ENCODE measurements at places on chromosomes 1 and 21. TPM values are rescaled to one million over a fixed set of nuclear protein-coding genes. Genes with fewer than 3 reads are reported as not detected.
A peak's percentile ranks its signal among the peaks of the same experiment; 100 is the strongest.

DNA sequence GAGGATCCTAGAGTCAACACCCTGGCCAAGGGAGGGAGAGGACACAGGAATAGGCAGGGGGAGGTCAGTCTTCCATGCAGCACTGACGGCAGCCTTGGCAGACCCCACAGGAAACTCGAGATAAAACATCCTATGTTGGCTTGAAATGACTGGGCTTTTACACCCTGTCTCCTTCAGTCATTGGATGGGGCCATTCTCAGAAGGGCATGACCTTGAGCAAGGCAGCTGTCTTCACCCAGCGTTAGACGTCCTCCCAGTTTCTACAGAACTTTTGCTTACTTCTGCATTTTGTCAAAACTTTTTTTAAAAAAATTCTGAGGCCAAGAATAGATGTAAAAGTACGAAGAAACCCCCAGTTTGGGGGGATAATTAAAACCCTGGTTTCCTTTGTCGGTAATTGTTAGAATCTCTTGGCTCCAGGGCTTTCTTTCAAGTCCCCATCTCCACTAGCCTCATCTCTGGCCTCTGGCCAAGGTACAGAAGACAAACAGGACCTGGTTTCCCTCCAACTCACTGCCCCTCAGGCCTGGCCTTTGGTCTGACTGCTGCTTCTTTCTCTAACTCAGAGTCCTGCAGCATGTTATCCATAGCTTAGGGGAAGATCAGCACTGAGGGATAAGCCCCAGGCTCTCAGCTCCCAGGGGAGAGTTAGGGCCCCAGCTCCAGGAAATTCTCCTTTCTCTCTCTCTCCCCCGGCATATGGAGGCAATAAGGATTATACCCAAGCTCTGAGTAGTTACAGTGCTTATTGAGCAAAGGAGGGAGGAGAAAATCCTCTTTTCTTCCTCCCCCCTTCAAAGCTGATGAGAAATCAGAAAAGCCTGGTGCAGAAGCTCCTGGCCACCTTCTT lies 51.6 kb upstream of the KCND3 start:
- H3K27me3 ChIP-seq: peaks cover 2% of the 10 kb centered on the region
- no peak overlapping the region for H3K27ac ChIP-seq
- H3K4me1 ChIP-seq: no peaks in the 10 kb centered on the region
- H3K4me3 ChIP-seq: no peak overlapping the region

DNA sequence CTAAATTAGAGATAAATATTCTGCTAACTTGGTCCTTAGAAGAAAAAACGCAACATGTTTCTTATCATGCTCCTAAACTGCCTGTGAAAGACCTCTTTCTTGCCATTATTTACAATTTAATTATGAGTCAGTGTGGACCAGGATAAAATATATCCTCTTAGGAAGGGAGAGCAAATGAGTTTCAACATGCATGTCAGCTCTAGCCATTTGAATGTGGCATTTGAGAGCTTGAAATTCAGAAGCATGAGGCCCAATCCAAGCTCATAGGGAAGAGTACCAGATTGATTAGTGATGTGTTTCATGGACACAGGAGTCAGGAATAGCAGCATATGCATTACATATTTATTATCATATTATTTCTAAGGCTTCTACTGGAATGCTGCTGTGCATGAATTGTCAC lies 39.3 kb downstream of the TBX15 start:
- DNase-seq: no peak
- H3K4me3 ChIP-seq: no peak overlapping the region
- no peaks in the 10 kb centered on the region for H3K36me3 ChIP-seq
- no peak overlapping the region for H3K27ac ChIP-seq
- H3K4me1 ChIP-seq: no peaks in the 10 kb centered on the region

DNA sequence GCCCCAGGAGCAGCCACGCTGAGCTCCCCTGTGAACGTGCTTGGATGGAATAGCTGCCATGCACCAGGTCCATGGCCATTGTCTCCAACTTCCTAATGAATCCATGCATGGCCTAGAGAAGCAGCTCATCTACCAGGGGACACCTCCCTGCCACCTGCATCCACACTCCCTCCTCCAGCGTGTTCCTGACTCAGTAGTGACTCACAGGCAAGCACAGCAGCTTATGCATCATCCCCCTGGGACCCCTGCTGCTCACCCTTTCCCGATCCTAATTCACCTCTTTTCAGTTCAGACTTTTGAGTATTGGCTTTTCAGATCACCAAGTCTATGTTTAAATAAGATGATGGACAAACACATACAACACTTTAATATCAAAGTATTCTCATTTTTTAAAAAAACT lies 39.9 kb upstream of the TADA1 start:
- no peak overlapping the region for H3K27ac ChIP-seq
- no peak overlapping the region for H3K4me3 ChIP-seq
- H3K27me3 ChIP-seq: peaks cover 21% of the 10 kb centered on the region

Gene ADAMTSL4
- 9.5 TPM for total RNA-seq

DNA sequence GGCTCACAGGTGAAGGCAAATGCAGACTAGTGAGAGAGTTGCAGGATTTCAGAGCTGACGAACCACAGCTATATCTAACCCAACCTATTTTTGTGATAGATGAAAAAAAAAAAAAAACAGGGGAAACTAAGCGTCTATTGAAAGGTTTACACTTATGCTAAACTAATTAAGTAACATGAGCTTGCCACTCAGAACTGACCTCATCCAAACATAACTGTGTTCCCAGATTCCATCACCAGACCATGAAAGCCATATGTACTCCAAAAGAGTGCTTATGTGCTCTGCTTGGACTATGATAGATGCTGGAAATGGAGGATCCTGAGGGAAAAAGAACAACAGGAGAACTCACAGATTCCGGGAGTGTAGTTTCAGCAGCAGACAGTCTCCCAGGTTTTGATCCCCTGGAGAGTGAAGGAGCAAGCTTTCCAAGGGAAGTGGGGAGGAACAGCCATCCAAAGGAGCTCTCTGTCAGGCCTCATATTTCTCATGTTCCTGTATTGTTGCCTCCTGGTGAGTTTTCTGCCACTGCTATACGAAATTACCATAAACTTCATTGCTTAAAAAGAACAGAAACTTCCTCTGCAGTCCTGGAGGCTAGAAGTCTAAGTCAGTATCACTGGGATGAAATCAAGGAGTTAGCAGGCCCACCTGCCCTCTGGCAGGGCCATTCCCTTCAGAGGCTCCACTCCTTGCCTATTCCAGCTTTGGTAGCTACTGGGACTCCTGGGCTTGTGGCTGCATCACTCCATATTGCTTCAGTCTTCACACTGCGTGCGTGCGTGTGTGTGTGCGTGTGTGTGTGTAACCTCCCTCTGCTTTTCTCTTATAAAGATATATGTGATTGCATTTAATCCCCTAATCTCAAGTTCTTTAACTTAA lies 38.1 kb downstream of the NIBAN1 start:
- no peak for DNase-seq
- no peaks in the 10 kb centered on the region for H3K36me3 ChIP-seq
- H3K4me1 ChIP-seq: no peaks in the 10 kb centered on the region
- no peak overlapping the region for H3K27ac ChIP-seq
- no peaks in the 10 kb centered on the region for H3K27me3 ChIP-seq

Gene UMODL1
- total RNA-seq: 0.18 TPM

Gene MYBPH
- total RNA-seq: not detected

Gene CD1B
- total RNA-seq: not detected

GRCh38 chr1:7652515-7653098 lies 118.5 kb upstream of the VAMP3 start:
- no peak overlapping the region for H3K4me3 ChIP-seq
- no peaks in the 10 kb centered on the region for H3K4me1 ChIP-seq
- H3K27ac ChIP-seq: no peak overlapping the region

Gene WNT3A
- not detected for total RNA-seq

Gene POTED
- not detected for total RNA-seq

GRCh38 chr1:172343240-172344160 lies 77.0 kb upstream of the C1orf105 start:
- H3K4me1 ChIP-seq: peaks cover 15% of the 10 kb centered on the region
- H3K27ac ChIP-seq: peak overlapping the region; percentile 95
- no peak for DNase-seq
- H3K36me3 ChIP-seq: no peaks in the 10 kb centered on the region

DNA sequence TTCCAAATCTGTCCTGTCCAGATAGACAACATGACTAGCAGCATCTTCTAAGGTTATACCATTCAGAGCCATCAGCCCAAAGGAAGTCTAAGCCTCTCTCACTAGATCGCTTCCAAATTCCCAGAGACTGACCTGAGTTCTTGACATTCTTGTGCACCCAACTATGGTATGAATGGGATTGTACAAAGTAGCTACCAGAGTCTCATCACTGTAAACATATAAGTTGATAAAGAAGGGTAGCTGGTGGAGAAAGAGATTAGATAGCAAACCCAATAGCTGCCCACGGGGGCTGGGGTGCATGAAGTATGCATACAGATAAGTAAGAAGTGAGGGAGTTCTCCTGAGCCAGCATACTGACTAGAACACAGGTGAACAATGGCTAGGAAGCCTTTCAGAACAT lies 180.0 kb downstream of the PLPP3 start:
- DNase-seq: no peak
- H3K4me3 ChIP-seq: no peak overlapping the region

GRCh38 chr1:113811156-113811887 lies 954 bp downstream of the RSBN1 start:
- H3K4me1 ChIP-seq: peaks cover 13% of the 10 kb centered on the region
- H3K36me3 ChIP-seq: peaks cover 3% of the 10 kb centered on the region
- no peak for DNase-seq
- peak overlapping the region; percentile 83 for H3K27ac ChIP-seq
- no peaks in the 10 kb centered on the region for H3K27me3 ChIP-seq

DNA sequence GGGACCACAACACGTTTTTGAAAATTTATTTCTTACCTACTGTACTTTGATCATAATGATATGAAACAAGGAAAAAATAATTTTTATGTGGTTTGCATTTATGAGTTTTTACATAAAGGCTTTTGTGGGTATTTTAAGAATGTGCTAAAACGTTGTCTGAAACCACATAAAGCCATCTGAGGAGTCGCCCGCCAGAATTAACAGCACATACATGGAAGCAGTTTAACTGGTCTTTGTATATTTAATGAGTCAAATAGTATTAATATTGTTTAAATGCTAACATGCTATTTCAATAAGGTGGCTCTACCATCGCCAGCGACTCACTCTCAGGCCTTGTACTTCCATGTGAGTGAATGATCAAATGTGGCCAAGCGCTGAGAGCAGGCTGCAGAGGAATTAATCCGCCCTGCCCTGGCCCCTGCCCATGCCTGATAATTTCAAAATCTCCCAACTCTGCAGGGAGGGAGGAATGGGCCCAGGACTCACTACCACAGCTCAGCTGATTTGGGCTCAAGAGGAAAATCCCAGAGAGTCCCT lies 49.6 kb downstream of the SLC66A1 start:
- peaks cover 3% of the 10 kb centered on the region for H3K4me1 ChIP-seq
- H3K36me3 ChIP-seq: no peaks in the 10 kb centered on the region
- DNase-seq: no peak

GRCh38 chr1:202164271-202165037 lies 4.1 kb upstream of the PTPN7 start:
- no peaks in the 10 kb centered on the region for H3K4me1 ChIP-seq
- H3K27me3 ChIP-seq: no peaks in the 10 kb centered on the region
- no peak overlapping the region for H3K4me3 ChIP-seq
- DNase-seq: no peak
- H3K36me3 ChIP-seq: no peaks in the 10 kb centered on the region

GRCh38 chr1:151759241-151759640 lies 4.1 kb downstream of the MRPL9 start:
- H3K27me3 ChIP-seq: no peaks in the 10 kb centered on the region
- H3K4me3 ChIP-seq: no peak overlapping the region
- H3K4me1 ChIP-seq: peaks cover 10% of the 10 kb centered on the region
- no peak for DNase-seq
- peaks cover 22% of the 10 kb centered on the region for H3K36me3 ChIP-seq

GRCh38 chr1:244789276-244789580 lies 46.2 kb upstream of the COX20 start:
- no peak for DNase-seq
- no peaks in the 10 kb centered on the region for H3K36me3 ChIP-seq
- H3K27me3 ChIP-seq: no peaks in the 10 kb centered on the region
- no peak overlapping the region for H3K27ac ChIP-seq
- no peaks in the 10 kb centered on the region for H3K4me1 ChIP-seq
- no peak overlapping the region for H3K4me3 ChIP-seq

GRCh38 chr1:87392248-87393192 lies 63.8 kb downstream of the LMO4 start:
- H3K36me3 ChIP-seq: no peaks in the 10 kb centered on the region
- no peak overlapping the region for H3K27ac ChIP-seq
- H3K27me3 ChIP-seq: no peaks in the 10 kb centered on the region

DNA sequence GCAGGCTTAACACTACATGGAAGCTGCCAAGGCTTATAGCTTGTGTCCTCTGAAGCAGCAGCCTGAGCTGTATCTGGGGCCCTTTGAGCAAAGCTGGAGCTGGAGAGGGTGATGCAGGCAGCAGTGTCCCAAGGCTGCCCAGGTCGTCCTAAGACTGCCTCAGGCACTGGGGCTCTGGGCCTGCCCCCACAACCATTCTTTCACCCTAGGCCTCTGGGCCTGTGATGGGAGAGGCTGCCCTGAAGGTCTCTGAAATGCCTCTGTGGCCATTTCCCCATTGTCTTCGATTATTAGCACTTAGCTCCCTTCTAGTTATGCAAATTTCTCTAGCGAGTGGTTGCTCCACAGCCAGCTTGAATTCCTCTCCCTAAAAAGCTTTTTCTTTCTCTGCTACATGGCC lies 142.0 kb downstream of the LRIG2 start:
- no peaks in the 10 kb centered on the region for H3K36me3 ChIP-seq
- H3K27ac ChIP-seq: no peak overlapping the region
- no peaks in the 10 kb centered on the region for H3K4me1 ChIP-seq
- no peak overlapping the region for H3K4me3 ChIP-seq

Gene COA7
- 44.9 TPM for total RNA-seq

GRCh38 chr1:235093013-235093695 lies 35.5 kb downstream of the TOMM20 start:
- no peaks in the 10 kb centered on the region for H3K36me3 ChIP-seq
- H3K4me1 ChIP-seq: peaks cover 44% of the 10 kb centered on the region
- peak overlapping the region; percentile 87 for H3K27ac ChIP-seq
- no peaks in the 10 kb centered on the region for H3K27me3 ChIP-seq
- no peak for DNase-seq

GRCh38 chr1:156675210-156676113 lies 1.7 kb downstream of the NES start:
- no peak for DNase-seq
- peak overlapping the region; percentile 57 for H3K4me3 ChIP-seq
- peaks cover 18% of the 10 kb centered on the region for H3K4me1 ChIP-seq
- H3K36me3 ChIP-seq: no peaks in the 10 kb centered on the region
- H3K27ac ChIP-seq: peak overlapping the region; percentile 72

DNA sequence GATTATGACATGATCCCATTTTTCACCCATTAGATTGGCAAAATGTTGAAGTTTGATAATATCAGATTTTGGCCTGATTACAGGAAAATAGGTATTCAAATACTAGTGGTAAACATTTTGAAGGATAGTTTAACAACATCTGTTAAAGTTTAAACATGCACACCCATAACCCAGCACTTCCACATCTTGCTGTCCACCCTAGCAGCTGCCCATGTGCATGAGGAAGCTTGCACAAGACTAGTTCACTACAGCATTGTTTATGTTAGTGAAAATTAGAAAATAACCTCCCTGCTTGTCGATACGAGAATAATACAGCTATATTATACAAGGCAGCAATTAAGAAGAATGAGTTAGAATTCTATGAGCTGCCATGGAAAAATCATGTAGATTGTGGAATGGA lies 127.6 kb downstream of the C1orf21 start:
- no peak for DNase-seq
- H3K4me1 ChIP-seq: no peaks in the 10 kb centered on the region

Data from Panc1 (cell line).